Amniotic stem cell (primary cell): ENCODE measurements at places on chromosomes 4 and X.
A peak's percentile ranks its signal among the peaks of the same experiment; 100 is the strongest.

GRCh38 chr4:173270312-173271027 lies 63.7 kb downstream of the HMGB2 start:
- DNase-seq, result no peak

DNA sequence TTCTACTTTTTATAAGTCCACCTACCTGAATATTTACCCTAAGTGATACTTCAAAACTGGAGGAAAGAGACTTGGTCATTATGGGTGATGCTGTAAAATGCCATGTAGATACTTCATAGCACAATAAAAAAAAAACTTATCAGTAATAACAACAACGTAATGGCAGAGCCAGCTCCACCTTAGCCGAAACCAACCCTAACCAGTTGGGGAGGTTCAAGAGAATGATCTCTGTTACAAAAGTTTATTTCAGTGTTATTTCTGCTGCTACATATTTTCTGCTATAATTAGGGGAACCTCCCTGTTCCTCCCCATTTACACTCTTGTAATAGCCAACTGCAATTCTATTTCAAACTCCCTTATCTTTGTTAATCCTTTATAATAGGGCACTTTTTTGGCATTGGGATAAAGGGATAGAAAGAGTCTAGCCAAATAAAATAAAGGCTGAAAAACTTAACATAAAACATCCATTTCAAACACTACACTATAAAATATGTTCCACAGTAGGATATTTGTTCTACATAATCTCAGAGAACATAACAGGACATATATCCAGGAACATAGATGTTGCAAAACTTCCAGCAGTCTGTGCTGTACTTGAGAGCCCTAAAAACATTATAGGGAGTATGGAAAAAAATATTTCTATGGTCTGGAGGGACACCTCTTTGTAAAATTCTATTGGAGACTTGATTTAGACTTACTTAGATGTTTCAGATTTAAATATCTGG lies 138.7 kb upstream of the POF1B start:
- no peak for DNase-seq

DNA sequence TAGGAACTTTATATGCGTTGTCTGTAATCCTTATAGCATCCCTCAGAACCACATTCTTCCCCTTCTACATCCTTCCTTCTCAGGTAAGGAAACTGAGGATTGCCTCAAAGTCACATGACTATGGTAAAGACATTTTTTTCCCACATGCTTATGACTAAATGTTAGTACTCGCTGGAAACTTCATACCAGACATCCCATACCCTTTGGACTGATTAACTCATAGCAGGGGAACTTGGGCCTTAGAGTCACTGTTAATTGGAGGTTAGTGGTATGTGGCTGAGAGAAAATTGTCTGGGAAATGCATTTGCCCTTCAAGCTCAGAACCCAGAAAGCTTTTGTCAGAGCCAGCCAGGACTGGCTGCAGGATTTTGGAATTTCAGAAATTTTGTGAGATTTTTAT lies 155.0 kb downstream of the RELL1 start:
- DNase-seq, result no peak

GRCh38 chr4:177177541-177178081 lies 132.1 kb upstream of the NEIL3 start:
- DNase-seq, result no peak

DNA sequence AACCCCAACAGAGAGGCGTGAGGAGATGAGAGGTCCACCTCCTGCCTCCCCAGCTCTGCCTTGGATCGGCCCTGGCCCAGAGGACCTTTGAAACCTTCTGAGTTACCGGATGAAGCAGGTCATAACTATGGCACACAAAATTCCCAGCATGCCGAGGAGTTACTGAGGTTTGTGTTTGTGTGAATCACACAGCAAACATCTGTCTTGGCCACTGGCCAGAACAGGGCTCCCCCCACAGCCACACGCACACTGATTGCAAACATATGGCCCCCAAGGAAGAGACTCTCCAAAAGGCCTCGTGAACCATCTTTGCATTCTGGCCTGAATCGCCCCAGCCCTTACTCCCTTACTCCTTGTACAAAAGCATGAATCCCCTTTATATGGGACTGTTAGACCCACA lies 18.9 kb downstream of the RPS4X start:
- DNase-seq, result peak; percentile 6

GRCh38 chr4:41178372-41179370 lies 35.7 kb downstream of the APBB2 start:
- DNase-seq, result peak; percentile 14

DNA sequence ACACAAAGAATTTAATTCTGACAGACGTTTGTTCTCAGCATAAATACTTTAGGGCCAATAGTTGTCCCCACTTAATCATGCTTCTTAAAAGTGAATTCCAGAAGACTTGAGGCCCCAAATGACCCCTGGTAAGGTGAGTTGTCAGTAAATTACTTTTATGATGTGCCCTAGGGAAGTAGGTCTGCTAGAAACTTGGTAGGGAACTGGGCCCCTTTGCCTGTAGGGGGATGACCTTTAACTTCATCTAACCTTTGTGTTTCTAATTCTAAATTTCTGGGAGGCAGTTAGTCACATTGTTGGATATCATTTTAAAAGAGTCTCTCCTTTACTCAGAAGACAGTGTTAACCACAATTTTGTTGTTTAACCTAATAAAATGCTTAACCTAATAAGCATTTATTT lies 28.8 kb downstream of the HHIP start:
- DNase-seq, result no peak

- DNase-seq, result no peak
These were observed 19.5 kb upstream of the C4orf54 start for GRCh38 chr4:99677161-99677560.

DNA sequence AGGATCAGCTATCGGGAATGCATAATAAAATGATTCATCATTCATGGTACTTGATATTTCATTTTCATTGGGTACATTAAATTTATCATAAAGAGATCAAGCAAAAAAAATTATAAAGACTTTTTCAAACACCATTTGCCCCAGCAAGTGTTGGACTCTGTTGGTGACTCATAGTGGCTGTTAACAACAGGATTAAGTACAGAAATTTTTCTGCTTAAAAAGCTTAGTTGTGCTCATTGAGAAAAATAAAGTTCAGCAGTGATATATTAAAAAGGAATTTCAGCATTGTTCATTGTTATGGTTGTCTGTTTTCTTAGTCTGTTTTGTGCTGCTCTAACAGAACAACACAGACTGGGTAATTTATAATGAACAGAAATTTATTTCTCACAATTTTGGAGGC lies 86.2 kb upstream of the PCDH10 start:
- no peak for DNase-seq

GRCh38 chr4:158161551-158162354 lies 11.1 kb downstream of the GASK1B start:
- DNase-seq, result no peak

GRCh38 chrX:130563476-130563875 lies 161.7 kb downstream of the RBMX2 start:
- no peak for DNase-seq

DNA sequence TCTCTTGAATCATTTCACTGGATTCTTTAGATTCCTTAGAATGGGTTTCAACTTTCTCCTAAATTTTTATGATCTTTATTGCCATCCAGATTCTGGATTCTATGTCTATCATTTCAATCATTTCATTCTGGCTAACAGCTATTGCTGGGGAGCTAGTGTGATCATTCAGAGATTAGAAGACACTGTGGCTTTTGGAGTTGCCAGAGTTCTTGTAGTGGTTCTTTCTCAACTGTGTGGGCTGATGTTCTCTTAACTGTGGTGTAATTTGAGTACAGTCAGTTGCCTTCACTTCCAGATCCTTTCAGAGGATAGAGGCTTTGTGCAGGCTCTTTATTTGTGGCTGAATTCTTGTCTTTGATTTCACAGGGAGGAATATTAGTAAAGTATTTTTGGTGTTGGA lies 12.1 kb upstream of the CSN2 start:
- no peak for DNase-seq

DNA sequence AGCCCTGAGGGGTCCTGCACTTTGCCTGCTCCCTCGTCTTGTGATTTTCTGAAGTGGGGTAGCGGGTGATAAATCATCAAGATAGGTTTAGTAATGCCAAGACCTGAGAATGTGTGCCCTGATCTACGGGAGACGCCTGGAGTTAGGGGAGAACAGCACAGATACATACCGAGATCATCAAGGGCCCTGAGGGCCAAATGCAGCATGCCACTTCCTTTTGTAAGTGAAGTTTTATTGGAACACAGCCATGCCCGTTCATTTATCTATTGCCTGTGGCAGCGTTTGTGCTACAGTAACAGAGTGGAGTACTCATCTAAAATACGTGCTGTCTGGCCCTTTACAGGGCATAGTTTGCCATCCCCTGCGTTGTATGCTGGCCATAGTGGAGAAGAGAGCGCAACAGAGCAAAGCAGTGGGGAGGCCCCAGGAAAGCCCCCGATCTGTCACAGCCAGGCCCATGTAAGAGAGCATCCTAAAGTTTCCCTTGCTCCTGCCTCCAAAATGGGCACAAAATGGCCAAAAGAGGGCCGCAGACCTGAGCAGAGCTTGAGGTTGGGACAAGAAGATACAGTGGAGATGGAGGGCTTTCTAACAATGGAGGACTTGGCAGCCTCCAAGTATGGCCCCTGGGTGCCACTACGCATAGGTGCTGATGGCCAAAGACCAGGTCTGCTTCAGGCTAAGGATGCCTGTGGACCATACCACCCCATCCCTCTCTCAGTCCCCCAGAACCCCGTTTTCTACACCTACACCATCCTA lies 167.0 kb downstream of the SMIM20 start:
- no peak for DNase-seq

DNA sequence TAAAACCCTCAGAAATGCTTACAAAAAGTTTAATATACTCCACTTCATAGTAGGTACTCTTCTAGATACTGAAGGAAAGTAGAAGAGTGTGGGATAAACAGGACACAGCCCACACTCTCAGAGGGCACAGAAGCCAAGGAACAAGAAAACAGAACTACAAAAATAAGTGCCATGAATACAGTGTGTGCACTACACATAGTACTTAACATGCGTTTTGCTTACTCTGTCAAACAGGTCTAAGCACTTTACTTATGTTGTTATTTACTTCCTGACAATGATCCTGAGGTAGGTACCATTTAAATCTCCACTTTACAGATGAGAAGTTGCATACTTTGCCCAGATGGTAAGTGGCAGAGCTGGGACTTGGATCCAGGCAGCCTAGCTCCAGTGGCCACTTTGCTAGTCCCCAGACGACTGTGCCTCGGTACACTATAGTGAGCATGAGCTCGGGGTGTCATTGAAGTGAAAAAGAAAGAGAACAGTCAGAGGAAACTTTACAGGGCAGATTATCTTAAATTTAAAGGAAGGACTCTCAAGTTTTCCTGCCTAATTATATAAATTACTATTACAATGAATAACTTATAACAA lies 120.3 kb downstream of the BANK1 start:
- DNase-seq, result no peak

GRCh38 chr4:7285244-7286094 lies 93.1 kb downstream of the SORCS2 start:
- no peak for DNase-seq
